Large intestine (tissue), 12 donors: ENCODE measurements at places on chromosomes 12 and 14. TPM values are rescaled to one million over a fixed set of nuclear protein-coding genes. Genes with fewer than 3 reads are reported as not detected.

The LRFN5 gene
- polyA plus RNA-seq, result 2.3 TPM

The KRT83 gene
- polyA plus RNA-seq, result 0.03 TPM

The ANO2 gene
- 2.7 TPM for polyA plus RNA-seq

The NKX2-8 gene
- not detected for polyA plus RNA-seq

The HOXC12 gene
- polyA plus RNA-seq, result not detected

The HCAR1 gene
- polyA plus RNA-seq, result 0.46 TPM

The ACOT2 gene
- polyA plus RNA-seq, result 37.2 TPM

The LUM gene
- 366 TPM for polyA plus RNA-seq

The KLRG1 gene
- polyA plus RNA-seq, result 2.4 TPM

DNA sequence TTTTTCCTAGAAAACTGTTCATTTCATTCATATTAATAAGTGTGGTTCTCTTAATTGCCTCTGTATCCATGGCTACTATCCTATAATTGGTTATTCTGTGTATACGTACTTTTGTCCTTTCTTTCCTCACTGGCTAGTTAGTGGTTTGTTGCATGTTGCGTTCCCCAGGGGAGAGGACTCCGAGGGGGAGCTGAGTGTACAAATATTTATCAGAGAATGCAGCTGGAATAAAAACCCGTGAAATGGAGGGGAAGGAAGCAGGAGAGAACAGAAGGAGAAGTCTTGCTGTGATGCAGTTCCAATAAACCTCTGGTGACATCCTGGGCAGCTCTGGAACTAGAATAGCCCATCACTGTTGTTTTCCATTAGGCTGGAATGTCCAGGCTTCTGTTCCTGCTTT lies 117.1 kb upstream of the RGS6 start:
- no peak for DNase-seq

DNA sequence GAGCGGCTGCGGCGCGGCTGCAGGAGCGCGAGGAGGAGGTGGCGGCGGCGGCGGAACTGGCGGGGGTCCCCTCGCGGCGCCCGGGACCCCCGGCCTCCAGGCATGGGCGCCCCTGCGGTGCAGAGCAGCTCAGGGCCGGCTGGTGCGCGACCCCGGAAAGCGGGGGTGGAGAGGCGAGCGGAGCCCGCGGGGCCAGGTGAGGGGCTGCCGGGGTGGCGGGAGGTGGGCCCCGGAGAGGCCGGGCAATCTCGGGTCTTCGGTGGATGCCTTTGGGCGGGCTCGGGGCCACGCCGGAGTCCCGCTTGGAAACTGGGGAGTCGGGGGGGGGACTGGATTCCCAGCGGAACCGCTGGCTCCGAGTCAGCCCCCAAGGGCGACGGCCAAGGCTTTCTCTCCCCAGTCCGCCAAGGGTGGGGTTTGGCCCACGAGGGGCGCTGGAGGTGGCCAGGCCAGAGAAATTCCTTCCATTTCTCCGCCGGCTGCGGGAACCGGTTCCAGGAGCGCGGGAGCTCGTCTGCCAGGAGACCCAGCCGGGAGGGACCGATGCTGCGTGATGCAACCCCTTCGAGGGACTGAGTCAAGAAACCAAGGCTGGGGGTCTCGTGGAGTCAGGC lies 13.9 kb upstream of the NR4A1 start:
- no peak for DNase-seq

- DNase-seq, result no peak
Observed at GRCh38 chr14:71891970-71892369, 40.3 kb upstream of the RGS6 start.

- DNase-seq, result no peak
Observed at GRCh38 chr12:46553266-46553665, 180.7 kb upstream of the SLC38A2 start.

DNA sequence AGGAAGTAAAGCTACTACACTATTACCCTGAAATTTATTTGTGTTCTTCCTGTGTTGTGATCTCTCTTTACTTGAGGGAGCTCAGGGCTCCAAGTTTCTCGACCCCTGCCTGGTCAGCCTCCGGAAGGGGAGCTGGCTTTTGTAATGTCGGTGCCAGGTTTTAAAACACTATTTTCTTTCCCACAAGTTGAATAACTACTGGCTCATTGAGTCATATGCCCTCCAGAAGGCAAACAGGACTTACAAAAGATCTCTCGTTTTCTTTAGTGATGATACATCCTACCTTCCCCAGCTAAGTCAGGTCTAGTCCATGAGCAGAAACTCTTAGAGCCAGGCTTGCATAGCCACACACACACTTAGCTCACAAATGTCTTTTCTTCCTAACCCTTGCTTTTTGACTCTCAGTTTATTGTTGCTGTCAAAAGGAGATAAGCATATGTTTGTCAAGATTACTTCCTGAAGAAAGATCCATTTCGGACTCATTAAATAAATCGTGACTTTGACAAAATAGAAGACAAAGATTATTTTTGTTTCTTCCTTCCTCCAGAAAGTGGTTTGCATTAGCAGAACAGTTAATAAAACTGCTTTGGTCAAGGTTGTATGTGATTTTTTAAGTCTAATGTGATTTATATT lies 209.8 kb upstream of the FLRT2 start:
- DNase-seq, result no peak

GRCh38 chr12:132046561-132046960 lies 96.8 kb downstream of the EP400 start:
- DNase-seq, result no peak

GRCh38 chr14:75223664-75224154 lies 47.3 kb upstream of the TMED10 start:
- peak; percentile 73 for DNase-seq

GRCh38 chr12:98873776-98874175 lies 228.7 kb downstream of the APAF1 start:
- no peak for DNase-seq

GRCh38 chr12:47165934-47166333 lies 86.2 kb upstream of the AMIGO2 start:
- DNase-seq, result no peak

DNA sequence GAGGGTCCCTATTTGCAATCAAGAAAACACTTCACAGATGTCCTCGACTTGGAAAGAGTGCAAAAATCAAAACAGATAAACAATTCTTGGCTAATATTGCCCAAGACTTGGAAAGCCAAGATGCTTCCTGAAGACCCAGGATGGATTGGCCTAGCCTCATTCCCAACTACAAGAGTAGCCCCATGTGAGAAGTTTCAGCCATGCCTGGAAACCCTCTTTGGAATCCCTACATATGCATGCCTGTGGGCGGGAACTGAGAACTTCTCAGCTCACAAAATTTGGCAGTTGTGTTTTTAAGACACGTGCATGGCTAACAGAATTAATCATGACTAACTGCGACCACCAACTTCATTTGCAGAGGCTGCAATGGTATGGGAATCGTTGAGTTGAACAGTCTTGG lies 283.2 kb upstream of the TBX3 start:
- no peak for DNase-seq

GRCh38 chr12:89821896-89822295 lies 113.3 kb upstream of the ATP2B1 start:
- no peak for DNase-seq

- DNase-seq, result no peak
Observed at GRCh38 chr14:105818712-105819005, 292.3 kb downstream of the TMEM121 start.

DNA sequence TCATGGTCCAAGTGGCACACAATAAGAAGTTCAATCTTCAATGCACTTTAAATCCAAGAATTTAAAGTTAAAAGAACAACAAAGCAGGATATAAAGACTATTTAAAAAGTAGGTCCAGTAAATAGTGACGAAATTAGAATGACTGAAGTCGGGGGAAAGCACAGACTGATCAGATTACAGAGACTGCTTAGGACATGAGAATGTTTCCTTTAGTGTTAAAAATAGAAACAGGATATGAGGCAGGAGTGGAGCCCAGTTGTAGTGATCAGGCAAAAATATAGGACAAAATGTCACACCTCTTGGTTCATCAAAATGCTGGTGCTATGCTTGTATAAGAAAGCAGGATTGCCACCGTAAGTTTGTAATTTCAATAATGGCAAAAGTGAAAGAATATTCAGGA lies 52.2 kb upstream of the CD163 start:
- no peak for DNase-seq

DNA sequence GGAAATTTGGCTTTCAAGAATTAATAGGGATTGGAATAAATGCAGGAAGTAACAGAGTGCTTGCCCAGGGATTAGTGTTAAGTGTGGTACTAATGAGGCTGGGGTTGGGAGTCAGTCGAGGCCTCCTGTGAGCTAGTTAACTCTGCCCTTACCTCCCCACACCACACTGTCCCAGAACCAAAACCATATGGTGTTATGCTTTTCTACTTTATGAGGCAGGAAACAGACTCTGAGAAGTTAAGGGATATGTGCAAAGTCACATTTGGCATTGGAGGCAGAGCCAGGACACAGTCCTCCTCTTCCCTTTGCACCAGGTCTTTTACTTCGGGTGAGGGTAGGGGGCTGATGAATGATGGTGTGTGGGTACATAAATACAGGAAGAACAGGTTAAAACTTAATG lies 41.9 kb downstream of the PELI2 start:
- no peak for DNase-seq

DNA sequence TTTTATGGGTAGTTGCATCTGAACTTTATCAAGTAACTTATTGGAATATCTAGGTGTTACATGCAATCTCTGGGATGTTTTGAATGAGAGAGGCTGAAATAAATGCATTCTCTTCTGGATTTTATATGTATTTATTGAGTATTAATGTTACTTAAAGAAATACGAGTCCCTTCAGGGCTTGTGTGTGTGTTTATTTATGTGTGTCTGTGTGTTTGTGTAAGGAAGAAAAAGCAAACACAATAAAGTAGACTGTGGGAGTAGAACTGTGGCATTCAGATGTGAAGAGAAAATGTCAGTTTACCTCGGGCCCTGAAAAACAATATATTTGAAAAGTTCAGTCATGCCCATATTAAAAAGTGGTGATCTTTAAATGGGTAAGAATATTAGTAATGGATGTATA lies 250.5 kb downstream of the RPL10L start:
- no peak for DNase-seq

- peak; percentile 47 for DNase-seq
Observed at GRCh38 chr14:51846631-51847488, 13.6 kb upstream of the GNG2 start.

DNA sequence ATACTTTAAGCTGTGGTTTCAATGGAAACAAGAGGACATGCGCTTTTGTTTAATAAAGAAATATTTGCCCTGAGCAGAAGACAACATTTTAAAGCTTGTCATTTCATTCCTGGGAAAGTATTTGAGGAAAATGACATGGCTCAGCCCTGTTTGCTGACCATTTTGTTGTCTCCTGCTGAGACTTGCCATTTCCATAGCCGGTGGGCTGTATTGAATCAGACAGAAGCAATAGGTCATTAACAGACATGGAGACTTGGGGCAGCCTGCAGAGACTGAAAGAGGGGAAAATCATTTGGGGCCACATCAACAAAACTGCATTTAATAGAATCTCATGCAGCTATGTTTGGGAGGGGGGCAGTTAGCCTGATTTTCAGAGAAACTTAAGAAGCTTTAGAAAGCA lies 443.0 kb downstream of the NPAS3 start:
- no peak for DNase-seq

DNA sequence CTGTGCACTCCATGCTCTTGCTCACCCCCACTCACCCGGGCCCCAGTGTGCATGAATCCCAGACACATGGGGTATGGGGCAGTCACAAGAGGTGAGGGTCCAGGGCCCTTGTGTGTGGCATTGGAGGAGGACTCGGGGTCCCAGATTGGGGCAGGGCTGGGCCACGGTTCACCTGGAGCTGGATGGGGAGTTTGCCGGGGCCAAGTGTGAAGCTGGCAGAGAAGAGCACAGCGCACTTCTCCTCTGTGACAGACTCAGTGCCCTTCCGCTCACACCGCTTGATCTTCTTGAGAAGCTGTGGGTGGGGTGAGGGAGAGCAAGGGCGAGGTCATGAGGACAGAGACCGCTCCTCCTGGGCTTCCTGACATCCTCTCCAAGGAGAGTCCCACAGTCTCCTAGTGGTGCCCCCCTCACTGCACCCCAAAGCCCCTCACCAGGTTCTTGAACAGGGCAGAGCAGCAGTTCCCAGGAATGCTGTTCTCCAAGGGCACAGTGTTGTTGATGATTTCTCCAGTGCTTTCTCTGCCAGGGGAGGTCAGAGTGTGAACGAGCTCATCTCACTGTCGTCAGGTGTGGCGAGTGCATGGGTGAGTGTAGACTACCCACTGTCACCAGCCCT lies 6.8 kb downstream of the STAT6 start:
- DNase-seq, result no peak

DNA sequence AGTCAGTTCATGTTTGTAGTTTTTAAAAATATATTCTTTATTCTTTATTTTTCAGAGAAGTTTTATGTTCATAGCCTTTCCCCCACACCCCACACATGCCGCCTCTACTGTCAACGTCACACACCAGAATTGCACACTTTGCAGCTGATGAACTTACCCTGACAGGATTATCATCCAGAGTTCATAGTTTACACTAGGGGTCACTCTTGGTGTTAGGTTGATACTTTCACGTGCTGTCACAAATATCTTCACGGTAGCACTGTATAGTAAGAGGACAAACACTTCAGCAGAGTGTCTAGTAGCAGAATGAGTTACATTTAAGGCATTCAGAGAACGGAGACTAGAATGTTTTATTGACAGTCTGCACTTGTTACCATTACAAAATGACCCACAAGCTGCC lies 5.1 kb downstream of the DPPA3 start:
- DNase-seq, result no peak

- DNase-seq, result no peak
Observed at GRCh38 chr12:131466306-131466705, 244.6 kb upstream of the SFSWAP start.

DNA sequence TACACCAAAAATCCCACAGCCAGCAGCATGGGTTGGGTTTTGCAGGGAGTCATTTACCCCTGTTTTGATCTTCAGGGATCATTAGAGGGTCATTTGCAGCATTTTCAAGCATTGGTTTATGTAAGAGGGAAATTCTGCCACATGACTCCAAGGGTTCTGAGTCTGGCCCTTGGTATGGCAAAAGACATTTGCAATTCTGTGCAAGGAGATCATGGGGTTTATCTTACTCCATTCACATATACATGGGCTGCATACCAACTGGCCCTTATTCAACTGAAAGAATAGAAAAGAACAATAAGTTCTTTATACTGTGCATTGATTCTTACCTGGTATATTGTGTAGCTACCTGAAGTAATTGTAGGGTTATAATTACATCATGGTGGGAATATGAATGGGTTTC lies 13.7 kb downstream of the SIX4 start:
- DNase-seq, result no peak

GRCh38 chr14:101731187-101732080 lies 30.1 kb upstream of the PPP2R5C start:
- DNase-seq, result peak; percentile 96

DNA sequence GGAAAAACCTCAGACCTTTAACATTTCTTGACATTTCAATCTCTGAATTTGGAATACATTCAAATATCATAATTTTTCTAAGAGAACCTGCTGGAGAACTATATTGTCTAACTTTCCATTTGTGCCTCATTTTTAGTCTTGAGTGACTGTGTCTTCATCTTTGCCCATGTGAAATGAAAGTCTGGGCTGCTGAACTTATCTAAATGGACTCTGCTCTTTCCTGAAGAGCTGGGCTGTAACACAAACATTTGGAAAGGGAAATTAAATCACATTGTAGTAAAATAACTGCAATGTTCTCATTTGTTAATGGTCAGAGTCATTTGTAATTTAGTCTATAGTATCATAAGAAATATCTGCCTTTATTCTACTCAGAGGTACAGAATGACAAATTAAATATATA lies 373.1 kb downstream of the LRIG3 start:
- DNase-seq, result peak; percentile 63

- no peak for DNase-seq
Observed at GRCh38 chr14:68384881-68385280, 408.0 kb downstream of the ZFP36L1 start.
